ENCODE measurements at places on chromosomes 12 and 14.

DNA sequence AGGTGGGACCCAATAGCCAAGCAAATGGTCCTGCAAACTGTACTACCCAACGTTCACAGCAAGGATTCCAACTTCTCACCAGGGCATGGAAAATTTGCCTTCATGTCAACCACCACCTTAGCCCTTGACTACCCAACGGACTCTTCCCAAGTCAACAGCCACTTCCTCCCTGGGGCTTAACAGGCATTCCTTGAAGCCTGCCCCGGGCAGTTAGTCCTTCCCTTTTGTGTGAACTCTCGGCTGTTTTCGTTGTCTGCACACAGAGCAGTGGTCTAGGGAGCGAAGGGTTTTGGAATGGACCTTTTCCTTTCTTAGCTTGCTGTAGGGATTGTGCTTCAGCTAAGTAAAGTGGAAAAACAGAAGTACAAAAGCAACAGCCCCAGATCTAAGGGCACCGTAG, 35.2 kb upstream of the TCL1B start:
- DNase-seq: no peak

DNA sequence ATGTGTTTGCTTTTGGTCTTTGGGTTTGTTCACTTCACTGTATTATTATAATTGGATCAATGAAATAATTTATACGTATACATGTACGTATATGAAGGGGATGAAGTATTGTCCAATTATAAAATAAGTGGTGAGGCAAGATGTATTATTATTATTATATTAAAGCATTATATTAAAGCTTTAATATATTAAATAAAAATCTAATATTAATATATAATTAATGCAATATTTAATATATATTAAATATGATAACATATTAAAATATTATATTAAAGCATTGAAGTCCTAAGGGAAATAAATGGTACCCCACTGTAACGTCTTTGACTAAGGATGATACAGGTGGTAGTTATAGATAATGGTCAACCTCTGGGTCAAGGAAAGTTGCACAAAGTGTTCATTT, 63.7 kb upstream of the RTL1 start:
- no peak for DNase-seq

DNA sequence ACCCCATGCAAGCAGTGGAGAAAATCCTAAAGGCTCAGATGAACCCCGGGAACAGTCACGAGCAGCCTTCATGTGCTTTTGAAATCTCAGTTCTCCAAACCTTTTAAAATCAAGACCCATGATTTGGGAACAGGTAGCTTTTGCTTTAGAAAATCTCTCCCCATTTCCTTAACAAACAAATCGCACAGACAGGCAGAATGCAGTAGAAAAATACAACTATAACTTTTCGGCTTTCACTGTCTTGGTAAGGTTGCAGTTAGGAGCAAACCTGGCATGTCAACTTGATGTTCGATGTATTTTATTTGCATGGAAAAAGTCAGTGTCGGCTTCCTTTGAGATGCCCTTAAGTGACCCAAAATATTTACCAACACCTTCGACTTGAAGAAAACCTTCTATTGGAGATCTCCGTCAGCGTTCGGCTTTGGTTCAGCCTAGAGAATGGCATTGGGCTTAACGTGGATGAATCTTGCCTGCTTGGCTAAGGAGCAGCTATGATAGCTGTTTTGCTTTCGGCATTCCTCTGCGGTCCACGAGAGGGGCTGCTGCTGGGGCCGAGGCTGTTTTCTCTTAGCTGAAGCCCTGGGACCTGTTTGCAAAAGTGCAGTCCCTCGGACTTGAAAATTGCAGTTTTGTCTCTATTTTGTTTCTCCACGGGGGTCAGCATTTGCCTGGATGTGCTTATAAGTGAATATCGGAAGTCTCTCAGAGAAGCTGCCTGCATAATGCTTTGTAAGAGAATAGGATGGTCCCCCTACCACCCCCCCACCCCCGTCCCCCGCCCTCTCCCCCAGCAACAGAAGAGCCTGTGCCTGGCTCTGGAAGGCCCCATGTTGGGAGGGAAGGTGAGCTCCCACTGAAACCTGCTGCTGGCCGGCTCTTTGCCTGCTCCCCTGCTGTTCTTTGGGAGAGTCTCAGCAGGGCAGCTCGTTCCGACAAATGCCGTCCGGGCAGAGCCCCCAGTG, 122.8 kb downstream of the AACS start:
- no peak for DNase-seq

DNA sequence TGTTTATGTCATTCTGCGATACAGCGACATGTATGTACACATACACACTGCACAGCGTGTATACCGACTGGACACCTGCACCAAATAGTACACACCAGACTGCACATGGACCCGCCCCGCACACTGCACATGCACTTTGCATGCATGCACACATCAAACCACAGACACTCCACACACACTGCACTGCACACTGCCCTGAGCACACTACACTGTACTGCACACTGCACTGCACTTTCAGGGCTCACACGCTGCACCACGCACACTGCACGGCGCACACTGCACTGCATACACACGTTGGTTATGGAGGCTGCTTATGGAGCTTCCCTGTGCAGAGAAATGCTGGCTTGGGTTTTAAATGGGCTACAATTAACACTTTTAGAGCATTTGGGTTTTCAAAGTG, 1.6 kb downstream of the PAPLN start:
- no peak for DNase-seq

DNA sequence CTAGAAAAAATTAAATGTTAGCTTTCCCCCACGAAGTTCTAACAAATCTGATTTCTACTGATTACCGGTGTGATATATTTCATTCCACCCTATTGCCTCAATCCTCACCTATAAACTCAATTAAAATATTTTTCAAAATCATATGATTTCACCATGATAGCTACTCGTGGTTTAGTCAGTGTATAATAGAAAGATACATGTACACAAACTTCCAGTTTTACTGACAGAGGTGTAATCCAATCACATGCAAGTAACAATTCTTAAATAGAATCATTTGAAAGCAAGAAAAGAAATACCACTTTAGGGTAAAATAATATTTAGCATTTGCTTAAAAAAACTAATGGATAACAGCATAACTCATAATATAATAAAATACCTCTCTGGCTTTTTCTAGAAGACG, 55.0 kb upstream of the C12orf50 start:
- no peak for DNase-seq

DNA sequence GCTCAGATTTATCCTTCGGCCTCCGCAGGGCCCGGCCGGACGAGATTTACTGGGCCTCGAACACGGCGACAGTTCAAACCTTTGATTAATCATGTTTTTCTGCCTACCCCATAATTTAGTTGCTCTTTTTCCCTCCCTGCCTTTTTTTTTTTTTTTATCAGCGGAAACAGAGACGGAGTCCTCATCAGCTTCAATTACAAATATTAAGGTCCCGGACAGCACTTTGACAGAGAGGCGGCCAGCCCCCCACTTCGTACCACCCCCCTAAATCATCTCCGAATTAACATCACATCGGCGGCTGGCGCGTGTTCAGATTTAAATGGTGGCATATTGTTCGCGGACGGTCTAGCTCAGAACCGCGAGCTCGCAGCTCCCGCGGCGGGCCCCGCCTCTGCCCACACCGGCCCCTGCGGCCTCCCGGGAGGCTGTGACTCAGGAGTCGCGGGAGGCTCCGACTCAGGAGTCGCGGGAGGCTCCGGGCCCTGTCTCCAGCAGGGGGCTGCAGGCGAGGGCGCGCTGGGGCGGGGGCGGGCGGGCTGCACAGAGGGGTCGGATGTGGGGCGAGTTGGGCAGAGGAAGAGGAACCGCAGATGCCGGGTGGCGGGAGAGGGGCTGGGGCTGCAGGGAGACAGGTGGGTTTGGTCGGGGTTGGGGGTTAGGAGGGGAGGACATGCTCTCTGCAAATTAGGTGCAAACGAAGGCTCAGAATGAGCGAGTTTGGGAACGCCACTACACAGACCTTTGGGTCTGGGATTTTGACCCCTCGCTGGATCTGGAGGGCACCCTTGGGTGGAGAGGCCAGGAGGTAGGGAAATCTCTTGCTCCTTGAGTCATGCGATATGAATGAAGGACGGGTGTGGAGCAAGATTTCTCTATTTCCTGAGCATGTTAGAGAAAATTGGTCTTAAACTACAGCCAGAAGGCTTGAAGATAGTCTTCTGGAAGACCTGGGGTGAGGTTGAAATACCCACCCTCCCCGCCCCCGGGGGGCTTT, 19.6 kb upstream of the ATP5MC2 start:
- DNase-seq: no peak

GRCh38 chr14:33714527-33715226, 236.2 kb downstream of the EGLN3 start:
- DNase-seq: no peak

- no peak for DNase-seq
Measured at GRCh38 chr12:15468911-15469310, 146.6 kb downstream of the PTPRO start.

GRCh38 chr12:94207849-94208621, 59.7 kb downstream of the PLXNC1 start:
- no peak for DNase-seq

DNA sequence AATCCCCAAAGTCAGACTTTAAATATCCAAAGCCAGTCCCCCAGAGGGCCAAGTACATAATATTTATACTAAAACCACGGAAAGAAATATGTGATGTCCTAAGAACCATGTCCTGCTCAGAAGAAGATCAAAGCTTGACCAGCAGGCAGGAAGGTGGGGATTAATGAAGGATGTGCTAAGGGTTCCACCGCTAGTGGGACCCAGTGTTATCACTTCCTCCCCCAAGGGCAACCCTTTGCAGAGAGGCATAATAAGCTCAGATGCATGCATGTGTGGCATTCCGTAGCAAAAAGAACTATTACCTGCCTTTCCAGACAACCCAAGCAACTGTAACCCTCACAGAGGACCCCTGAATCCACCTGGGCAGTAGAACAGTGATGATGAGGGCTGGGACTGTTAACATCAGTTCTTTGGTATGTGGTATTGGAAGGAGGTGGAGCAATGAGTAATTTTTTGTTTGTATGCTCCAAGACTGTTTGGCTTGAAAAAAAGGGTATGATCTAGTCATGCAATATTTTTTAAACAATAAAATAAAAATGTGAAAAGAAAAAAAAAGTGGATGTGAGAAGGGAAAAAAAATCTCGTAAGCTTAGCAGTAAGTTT, 71.7 kb upstream of the ETV6 start:
- DNase-seq: no peak

GRCh38 chr12:117148642-117149041, 41.6 kb downstream of the FBXO21 start:
- DNase-seq: no peak

DNA sequence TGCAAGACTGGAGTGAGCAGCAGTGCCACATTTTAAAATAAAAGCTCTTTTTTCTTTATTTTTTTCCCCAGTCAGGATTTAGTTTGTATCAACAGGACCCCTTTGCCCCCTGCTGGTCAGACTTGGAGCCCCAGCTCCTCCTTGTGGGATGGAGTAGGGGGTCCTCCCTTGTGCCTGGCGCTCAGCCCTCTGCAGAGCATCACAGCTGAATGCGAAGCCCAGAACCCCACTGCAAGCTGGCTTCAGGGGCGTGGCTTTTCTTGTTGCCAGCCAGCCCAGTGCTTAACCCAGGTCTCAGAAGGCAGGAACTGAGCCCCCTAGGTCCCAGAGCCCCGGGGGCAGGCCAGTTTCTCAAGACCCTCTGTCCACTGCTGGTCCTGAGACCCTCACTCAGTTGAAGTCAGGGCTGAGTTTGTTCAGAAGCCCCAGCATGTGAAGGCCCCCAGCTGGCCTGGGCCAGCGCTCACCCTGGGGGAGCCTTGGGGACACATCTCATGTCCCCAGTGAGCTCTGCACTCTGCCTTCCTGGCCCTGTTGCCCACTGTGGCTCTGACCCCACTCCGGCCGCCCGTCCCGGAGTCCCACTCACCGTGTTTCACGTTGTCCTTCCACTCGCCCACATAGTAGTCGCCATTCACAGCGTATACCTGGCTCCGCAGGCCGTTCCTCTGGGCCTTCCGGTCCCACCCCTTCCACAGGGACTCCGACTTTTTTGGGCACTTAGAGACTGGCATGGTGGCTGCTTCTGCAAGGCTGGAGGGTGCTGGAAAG, 519 bp downstream of the MORN3 start:
- no peak for DNase-seq

- peak; percentile 6 for DNase-seq
Measured at GRCh38 chr12:116087962-116088361, 189.5 kb downstream of the MED13L start.

DNA sequence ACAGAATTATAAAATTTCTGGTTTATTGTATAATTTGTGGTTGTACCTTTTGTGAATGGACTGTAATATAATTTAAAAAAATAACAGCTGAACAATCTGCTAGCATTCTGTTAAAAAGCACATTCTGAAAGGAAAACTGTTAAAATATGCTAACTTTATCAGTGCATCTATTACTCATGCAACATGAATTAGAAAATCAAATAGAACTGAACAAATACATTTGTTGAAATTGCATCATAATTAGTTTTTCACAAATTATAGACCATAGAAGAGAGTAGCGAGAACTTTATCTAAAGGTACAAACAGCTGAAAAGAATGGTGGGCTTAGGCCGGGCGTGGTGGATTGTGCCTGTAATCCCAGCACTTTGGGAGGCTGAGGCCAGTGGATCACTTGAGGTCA, 33.0 kb downstream of the PTPN21 start:
- no peak for DNase-seq

GRCh38 chr12:131425112-131426075, 285.5 kb upstream of the SFSWAP start:
- no peak for DNase-seq

- DNase-seq: no peak
Measured at GRCh38 chr12:18492372-18493025, 231.2 kb downstream of the PIK3C2G start.

DNA sequence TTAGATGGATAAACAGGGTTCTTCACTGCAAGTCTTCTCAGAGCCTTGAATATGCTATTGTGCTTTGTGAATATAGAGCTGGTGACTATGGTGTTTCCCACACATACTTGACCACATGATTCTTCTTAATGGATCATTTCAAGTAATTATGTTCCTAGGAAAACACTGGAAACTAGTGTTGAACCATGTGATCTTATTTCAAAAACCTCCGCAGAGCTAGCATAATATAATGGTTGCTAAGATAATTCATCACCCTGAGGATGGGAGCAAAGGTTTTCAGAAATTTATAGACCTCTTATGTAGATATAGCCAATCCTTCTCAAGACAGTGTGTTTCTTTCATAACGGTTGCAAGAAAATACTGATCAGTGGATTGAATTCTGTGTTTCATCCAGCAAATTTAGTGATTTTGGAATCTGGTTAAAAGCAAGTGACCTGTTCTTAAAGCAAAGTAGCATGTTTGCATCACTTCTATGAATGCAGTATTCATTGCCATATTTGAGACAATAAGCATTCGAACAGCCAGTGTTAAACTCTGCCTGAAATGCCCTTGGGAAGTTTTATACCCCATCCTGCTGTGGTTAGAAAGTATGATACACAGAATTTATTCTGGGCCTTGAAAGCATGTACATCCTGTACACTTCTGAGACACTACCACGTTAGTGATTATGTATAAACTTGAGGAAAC, 341.0 kb upstream of the E2F7 start:
- DNase-seq: no peak
